ENCODE measurements at places on chromosomes 1 and 21.

DNA sequence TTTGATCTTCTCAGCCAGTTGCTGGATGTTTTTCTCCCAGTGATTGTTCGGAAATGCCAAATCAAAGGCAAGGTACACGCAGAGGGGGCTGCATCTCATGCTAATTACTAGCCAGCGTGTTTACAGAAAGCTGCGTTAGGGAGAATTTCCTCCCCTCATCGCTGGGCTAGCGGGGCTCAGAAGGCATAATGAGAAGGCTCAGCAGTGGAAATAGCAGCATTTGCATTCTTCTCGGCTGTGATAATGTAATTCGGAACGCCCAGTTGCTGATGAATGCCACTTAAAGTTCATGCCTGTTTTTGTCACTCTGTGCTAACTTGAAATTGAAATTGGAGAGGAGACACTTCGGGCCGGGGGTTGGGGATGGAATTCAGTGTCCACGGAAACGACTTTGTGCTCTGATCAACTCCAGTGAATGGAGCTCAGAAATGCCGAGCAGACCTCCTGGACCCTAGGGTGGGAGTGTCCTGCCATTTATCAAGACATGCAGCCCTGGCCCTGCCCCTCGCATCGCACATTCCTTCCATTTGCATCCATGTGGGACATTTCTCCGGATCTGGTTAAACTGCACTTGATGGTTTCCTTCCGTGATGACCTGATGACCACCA is 313.4 kb upstream of the C1orf174 start:
- no peak for DNase-seq

GRCh38 chr1:157056269-157056668 is 10.7 kb upstream of the ARHGEF11 start:
- no peak for DNase-seq

DNA sequence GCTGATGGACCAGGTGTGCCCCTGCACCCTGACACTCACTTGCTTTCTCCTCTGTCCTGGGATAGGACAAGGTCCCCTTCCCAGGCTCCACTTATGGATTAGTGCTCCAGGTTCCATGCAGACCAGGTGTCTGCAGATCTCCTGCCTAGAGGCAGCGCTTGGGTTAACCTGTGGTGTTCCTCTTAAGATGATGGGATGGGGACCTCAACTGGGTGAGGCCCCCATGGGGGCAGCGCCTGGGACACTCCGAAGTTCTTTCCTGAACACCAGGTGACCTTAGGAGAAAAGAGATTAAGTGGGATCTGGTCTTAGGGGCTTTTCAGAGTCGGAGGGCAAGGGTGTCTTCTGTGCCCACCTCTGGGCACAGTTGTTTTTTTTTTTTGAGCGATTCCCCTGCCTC is 21.2 kb downstream of the TNNT2 start:
- no peak for DNase-seq

- no peak for DNase-seq
Observed at GRCh38 chr1:36482724-36483388, at the start of gene CSF3R. Gene CSF3R, minus strand, starts transcription at chr1:36482913. Its CDS starts 3,417 bp downstream, at chr1:36479496.

DNA sequence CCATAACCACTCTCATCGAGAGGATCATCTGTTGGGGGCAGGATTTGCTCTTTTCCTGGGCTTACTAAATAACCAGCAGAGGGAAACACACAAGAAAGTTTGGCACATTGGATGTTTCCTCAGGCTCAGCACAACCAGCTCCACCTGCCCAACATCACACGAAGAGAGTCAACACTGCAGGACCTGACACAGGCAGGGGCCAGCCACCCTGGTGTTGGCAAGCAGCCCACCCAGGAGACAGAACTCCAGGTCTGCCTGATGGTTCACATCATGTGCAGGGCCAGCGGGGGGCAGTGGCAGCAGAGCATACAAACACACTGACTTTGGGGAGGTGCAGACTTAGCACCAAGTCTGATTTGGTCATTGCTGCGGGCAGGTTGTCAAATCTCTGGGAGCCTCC is 182.3 kb upstream of the GALNT2 start:
- no peak for DNase-seq

DNA sequence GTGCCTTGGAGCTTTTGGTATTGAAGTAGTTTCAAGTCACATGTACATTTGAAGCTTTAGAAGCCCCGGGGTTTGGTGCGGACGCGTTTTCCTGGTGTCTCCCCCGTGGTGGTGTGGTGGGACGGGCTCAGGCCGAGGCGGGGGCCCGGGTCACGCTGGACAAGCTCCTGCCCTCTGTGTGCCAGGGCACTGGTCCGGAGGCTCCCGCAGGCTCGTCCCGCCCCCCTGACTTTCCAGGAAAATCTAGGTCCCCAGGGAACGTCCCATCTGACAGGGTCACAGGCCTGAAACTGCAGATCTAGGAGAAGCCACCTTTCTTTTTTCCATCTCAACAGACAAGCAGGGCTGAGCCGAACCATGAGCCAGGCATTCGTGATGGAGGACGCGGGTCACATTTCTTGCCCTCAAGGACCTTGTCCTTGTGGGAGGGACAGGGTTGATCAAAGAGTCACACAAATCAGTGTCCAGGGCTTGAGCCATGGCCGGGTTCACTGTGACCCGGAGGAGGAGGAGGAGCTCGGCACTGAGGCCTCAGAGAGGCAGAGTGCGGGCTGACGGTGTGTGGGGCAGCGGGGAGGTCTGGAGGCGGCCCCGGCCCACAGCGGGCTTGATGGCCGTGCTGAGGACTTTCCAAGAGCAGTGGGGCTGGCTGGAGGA is 1.6 kb downstream of the DMRTB1 start:
- DNase-seq: no peak

DNA sequence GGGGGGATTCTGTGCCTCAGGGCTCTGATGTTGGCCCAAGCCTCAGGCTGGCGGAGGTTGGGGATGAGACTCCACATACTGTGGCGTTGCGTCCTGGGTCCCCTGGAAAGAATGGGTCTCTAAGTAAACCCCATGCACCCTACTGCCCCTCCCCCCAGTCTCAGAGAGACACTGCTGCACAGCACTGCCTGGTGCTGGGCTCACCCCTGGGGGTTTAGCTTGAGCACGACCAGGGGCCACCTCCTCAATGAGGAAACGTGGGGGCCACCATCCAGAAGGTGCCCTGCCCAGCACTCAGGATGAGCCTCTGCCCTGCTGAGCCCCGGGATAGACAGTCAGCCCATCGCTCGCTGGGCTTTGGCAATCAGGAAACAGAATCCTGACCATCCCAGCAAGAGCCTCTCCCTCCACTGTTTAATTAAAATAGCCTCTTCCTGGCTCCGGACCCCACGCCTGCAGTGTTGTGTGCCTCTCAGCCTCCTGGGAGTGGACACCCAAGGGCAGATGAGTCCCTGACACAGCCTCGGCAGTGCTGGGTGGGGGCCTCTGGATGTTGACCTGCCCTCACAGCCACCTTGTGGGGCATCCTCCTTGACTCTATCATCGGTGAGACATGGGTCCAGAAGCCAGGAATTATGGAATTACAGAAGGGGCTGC is 3.5 kb upstream of the KRTAP10-4 start:
- no peak for DNase-seq

- no peak for DNase-seq
Observed at GRCh38 chr1:110607536-110608230, 1.5 kb upstream of the KCNA2 start.

DNA sequence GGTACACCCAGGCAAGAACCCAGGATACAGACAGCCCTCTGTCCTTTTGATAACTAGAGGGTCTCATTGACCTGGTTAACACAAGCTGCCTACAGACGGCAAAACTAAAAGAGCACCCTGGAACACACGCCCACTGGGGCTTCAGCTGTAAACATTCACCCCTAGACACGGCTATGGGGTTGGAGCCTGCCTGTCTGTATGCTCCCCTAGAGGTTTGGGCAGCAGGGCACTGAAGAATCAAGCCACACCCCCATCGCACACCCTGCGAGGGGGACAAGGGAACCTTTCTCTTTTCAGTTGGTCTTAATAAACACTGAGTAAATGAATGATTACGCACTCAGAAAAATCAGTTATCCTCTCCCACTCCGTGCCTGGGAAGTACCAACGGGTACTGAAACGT is 35.5 kb downstream of the LRRC3 start:
- no peak for DNase-seq

GRCh38 chr1:98110674-98111073 is 189.8 kb upstream of the DPYD start:
- DNase-seq: no peak

GRCh38 chr1:241716915-241717656 is 65.0 kb downstream of the WDR64 start:
- no peak for DNase-seq

DNA sequence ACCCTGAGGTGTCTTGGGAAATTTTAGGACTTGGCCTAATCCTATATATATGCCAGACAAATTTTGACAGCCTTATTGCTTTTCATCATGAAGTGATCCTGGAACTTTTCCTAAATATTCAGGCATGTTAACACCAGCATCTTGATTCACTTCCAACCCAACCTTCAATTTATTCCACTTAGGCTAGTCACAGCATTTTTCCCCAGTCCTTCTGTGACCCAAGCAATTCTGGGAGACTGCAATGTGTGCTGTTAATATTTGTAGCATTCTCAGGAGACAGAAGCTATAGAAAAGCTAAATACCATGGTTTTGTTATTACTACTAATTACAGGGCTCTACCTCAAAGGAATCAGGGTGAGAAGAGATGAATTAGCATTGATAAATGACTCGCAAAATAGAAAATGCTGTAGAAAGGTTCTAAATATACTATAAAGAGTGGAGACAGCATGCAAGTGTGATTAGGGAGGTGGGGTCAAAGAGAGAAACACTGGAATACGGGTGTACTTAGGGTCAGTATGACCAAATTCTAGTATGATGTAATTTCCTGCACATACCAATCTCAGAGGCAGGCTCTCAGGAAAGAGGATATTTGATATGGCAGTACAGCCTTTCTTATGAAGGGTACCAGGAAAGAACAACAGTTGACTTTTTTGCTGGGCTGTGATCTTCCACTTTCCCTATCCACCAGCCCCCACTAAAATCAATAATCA is 29.1 kb downstream of the PRRX1 start:
- peak; percentile 68 for DNase-seq

GRCh38 chr1:110872745-110873720 is at the start of gene CD53:
Gene CD53, plus strand, starts transcription at chr1:110873148. Its CDS starts 18,261 bp downstream, at chr1:110891409.
- no peak for DNase-seq

DNA sequence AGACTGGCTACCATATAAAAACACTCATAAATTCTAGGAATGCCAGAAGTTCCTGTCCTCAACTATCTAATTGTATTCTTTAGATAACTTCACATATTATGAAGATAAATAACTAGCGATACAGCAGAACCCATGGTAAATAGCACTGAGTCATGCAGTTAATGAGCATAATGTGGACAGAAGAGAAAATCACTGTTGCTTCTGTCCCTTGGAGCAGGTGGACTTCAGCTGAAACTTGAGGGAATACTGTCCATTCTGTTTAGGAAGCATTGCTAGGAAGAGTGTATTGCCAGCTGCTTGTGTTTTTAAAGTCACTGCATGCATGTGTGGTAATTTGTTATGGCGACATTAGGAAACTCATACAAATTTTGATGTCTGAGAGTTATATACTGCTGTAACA is 854.4 kb downstream of the LTN1 start:
- DNase-seq: no peak

DNA sequence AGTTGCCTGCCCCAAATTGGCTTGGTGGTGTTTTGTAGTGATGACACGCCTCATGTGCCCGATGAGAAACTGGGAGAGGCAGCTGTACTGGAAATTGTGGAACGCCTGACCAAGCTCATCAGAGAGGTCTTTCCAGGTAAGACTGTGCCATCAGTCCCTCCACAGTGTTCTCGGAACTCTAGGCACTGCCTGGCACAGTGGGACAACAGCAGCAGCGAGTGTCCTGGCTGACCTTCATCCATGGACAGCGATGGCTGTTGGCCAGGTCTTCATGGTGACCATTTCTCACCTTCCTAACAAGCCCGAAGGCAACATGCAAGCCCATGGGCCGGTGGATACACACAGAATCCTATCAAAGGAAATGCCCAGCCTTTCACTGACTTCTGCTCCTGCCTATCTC is 10.7 kb upstream of the XKR8 start:
- no peak for DNase-seq

DNA sequence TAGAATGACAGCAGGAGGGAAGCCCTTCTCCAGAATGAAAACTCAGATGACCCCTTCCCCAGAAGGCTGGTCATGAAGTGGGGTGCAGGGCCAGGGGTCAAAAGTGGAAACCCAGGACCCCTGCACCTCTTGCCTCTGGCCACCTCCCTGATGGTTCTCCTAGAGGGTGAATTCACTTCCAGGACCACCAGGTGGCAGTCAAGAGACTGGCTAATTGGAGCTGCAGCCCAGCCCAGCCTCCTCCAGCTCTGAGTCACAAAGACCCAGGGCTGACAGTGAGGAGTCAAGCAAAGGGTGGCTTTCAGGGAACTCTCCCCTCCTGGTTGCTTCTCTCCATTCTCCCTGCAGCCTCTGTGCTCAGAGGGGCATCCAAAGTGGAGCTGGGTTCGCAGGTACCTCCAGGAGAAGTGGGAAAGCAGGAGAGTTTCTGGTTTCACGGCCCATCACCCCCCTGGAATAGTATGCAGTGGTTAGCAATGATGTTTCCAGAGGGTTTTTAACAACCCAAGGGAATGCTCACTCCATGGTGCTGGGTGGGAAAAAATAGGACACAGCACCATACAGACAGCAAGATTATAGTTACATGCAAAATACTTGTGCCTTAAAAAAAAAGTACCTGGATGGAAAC is 6.1 kb upstream of the EPHB2 start:
- peak; percentile 80 for DNase-seq

DNA sequence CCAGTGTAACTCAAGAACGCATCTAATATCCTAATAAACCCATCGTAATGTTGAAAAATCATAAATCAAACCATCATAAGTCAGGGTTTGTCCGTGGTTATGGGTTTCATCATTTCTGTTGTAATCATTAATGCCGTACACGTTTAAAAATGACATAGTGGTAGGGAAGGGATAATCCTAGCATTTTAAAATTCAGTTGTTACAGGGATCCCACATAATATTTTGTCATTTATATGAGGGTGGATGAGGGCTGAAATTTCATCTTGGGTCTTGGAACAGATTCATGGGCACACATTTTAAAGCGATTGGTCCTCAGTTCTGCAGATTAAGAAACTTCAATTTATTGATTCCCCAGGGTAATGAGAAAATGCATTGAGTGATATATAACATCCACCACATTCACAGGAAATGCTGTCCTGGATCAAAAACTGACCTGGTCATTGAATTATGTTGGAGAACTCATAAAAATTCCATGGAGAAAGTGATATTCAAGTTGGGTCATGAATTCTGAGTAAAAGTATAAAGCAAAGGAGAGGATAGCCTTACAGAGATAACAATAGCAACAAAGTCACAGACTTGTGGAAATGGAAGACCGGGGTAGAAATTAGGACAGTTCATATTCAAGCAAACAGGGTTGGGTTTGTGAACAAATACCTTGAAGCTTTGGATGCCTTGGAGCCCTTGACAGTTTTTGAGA is 1527.3 kb upstream of the TPTE start:
- peak; percentile 58 for DNase-seq

- peak; percentile 62 for DNase-seq
Observed at GRCh38 chr1:226181996-226182714, 4.4 kb downstream of the ACBD3 start.

GRCh38 chr1:18211764-18212163 is 104.2 kb downstream of the IGSF21 start:
- peak; percentile 93 for DNase-seq
